ENCODE measurements at places on chromosomes 4 and X.

DNA sequence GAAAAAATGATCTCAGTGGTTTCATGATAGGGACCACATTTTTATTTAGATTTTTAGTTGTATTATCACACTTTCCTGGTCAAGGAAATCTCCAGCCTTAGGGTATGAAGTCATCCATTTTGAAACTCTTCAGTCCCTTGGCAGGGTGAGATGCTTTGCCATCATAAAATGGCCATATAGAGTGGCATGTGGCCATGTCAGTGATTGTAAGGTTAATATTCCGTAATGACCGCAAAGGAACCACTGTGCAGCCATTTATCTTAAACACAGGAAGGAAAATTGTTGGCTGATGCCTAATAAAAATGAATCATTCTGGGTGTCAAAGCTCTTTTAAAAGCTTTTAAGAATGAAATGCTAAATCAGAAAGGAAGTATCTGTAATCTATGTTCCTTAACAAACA lies 35.6 kb downstream of the COMMD8 start:
- no peak for DNase-seq

GRCh38 chr4:188930822-188931221 lies 791.6 kb downstream of the TRIML1 start:
- DNase-seq = no peak

- no peak for DNase-seq
Measured at GRCh38 chrX:110145854-110146253, 142.9 kb downstream of the TMEM164 start.

GRCh38 chr4:4281787-4282186 lies 8.2 kb downstream of the LYAR start:
- DNase-seq = no peak

GRCh38 chrX:45601052-45601451 lies 400.4 kb upstream of the DIPK2B start:
- no peak for DNase-seq
